ENCODE measurements at places on chromosomes 6 and 20.

DNA sequence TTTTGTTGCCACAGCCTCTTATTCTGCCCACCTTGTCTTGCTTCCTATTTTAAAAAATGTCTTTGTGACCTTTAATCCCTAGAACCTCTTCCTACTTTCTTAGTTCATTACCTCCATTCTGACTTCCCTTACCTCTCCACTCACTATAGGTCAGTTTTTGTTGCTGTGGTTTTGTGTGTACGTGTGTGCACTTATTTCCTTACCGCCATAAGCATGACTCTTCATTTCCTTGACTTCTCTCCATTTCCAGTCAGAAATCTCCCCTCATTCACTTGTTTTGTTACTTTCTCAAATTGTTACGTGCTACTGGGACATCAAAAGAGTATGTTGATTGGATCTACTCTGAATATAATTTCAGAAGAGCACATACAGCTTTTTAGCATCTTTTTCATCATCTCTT is 26.6 kb downstream of the SF3B5 start:
- DNase-seq = no peak

- DNase-seq = no peak
Observed at GRCh38 chr6:21555197-21555596, 38.4 kb upstream of the SOX4 start.

DNA sequence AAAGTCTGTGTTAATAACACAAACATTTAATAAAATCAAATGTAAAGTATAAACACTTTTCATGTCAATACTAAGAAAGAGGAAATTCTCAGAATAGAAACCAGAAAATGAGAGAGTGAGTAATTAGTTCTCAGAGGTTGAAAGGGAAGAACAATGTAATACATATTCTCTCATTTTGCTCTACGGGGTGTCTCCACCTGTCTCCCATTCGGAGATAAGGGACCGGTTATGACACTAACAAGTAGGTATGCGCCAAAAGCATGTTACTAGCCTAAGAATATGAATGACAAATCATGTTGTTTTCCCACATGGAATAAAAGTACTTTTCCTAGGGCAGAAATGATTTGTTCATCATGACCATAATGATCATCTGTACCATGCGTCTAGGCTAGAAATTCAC is 35.6 kb upstream of the PRELID3B start:
- DNase-seq = no peak

- DNase-seq = no peak
Observed at GRCh38 chr6:110784610-110784979, 30.7 kb downstream of the CDK19 start.

DNA sequence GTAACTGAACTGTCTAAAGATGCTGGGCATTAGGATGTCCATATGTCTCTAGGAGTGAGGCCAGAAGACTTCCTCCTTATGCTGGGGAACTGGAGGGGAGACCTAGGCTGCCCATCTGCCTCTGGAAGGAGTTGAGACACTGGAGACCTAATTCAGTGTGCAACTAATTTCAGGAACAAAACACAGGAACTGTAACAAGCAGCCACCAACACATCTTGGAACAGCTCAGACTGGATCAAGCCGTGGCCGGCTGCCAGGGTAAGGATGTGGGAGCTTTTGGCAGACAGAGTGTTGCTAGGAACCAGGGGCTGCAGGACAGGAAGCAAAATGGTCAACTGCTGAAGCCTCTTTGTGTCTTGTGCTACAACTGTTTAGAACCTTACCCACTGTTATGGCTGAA is 16.4 kb upstream of the MAS1 start:
- DNase-seq = no peak

DNA sequence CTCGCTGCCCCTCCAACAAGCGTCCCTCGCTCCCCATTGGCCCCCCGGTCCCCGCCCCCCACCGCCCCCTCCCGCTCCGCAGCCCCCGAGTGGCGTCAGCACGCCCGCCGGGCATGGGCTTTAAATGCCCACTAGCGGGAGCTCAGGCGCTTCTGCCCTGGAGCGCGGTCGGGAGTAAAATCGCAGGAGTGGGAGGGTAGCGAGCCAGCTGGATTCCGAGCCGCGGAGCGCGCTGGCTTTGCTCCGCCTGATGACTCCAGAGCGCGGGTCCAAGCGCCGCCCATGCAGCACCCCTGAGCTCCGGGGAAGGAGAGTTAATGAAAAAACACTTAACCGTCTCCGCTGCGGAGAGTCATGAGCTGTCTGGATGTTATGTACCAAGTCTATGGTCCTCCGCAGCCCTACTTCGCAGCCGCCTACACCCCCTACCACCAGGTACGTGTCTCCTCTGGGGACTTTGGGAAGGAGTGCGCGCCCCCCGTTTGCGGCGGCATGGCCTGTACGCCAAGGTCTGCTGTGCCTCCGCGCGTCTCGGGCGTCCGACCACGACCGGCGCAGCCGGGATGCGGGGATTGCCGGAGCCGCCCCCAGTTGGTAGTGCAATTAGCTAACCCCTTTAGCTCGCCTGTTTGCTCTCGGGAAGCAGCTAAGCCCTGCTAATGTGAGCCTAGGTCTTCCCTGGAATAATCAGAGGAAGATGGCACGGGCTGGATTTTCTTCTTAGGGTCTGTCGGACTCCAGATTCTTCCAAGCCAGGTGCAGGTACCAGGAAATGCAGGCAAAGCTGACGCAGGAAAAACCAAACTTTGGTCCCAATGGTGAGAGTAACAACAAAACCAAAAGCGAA is at the start of gene VGLL2:
TSS of gene VGLL2 (plus strand) at position 149 of the 847 bp plus-strand sequence. CDS start at position 355, 206 bp downstream.
- peak; percentile 55 for DNase-seq

DNA sequence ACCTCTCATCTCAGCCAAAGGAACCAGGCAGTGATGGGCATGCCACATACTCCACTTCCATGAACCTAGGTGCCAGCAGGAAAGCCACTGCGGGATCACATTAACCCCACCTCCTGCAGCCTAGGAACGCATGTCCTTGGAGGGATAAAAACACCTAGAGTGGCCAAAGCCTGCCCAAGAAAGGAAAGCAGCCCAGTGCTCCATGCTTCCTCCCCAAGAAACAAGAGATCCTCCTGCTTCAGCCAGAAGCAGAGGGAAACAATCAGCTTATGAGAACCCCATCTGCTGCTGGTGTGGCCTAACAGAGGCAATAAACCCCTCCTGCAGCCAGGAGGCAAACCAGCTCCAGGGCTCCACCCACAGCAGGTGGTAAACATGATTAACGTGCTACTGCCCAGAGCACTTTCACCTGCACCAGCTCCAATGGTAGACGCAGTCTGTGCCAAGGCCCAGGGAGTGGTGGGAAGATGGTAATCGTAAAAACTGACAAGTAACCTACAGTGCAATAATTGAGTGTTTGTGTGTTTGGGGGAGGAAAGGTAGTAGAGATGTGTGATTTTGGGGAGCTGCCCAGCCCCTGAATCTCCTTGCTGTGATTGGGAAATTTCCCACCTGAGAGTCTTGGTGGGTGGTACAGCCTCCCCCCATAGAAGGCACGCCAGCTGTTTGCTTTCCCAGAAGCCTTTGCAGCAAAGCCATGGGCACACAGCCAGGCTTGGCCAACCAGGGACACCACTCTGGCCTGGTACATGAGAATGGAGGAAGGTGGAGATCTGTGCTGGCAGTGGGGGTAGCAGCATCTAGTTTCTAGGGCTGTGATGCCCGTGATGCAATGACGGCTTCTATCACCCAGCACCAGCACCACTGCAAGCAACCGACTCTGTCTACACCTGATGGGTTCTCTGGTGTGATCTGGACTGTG is 50.6 kb upstream of the TBC1D7 start:
- no peak for DNase-seq

- DNase-seq = no peak
Observed at GRCh38 chr6:121441477-121441876, 6.0 kb downstream of the GJA1 start.

DNA sequence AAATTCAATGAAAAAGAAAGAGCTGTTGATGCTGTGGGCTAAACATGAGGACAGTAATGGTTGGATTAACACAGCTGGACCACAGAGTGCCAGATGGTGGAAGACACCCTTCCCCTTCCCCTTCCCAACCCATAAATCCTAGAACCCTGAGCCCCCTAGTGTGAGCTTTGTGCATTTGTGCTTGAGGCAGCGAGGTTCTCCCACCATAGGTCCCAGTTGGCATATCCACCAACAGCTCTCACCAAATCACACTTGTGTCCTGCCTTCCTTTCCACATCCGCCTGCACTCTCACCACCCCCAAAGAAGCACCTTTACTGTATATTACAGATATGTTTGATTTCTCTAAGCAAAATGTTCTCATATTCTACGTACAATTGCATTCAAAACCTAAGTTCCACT is 32.8 kb upstream of the HBS1L start:
- no peak for DNase-seq

GRCh38 chr20:23646106-23646873 is 8.5 kb upstream of the CST3 start:
- DNase-seq = no peak

GRCh38 chr6:8080362-8081151 is 16.4 kb upstream of the BLOC1S5 start:
- no peak for DNase-seq

DNA sequence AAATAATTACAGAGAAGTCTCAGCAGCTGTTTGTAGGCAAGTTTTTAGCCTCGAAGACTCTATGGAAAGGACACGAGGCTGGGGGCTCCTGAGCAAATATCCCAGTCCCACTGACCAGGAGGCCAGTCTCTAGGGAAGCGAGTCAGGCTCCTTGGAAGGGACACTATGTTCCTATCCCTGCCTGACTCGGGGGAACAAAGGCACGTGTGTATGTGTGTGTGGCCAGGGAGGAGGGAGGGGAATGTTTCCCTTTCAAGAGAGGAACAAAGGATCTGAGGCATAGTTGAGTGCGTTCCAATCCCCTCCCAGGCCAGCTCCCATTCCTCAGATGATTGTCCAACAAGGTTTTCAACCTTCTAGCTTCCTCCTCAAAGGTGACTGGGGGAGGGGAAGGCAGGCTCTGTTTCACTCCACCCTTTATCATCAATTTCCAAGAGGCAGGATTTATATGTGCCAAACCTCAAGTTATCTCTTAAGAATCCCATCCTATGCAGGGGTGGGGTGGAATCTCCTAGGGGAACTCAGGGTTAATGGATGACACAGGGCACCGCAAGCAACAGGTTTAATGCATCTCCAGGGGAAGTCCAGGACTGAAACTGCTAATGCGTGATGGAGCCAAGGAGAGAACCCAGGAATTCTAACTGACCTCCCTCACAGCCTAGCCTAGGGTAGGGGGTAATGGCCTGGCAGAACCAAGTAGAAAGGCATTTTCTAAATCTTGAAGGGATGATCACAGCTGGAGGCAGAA is 9.9 kb downstream of the BCL2L1 start:
- DNase-seq = peak; percentile 41

- DNase-seq = no peak
Observed at GRCh38 chr6:87572021-87572420, 17.8 kb downstream of the RARS2 start.

- no peak for DNase-seq
Observed at GRCh38 chr6:3911130-3911529, 62.0 kb downstream of the FAM50B start.

Data from progenitor cell of endocrine pancreas (in vitro differentiated cells).